ENCODE measurements at places on chromosomes 7 and 10.

- no peak for DNase-seq
Measured at GRCh38 chr10:98272656-98273055, 4.7 kb upstream of the LOXL4 start.

DNA sequence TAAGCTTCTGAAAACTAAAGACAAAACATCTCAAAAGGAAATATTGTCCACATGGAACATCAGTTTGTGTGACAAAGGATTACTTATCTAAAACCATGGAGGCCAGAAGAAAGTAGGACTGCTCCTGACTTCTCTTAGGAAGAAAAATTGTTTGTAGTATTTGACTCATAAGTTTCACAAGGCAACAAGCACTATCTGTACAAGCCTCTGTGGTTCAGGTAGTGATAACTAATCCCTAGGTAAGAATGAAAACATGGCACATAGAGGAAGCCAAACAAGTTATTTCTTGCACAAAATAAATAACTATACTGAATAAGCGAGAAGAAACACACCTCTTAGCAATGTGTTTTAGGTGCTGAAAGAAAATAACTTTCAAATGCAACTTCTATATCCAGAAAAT is 30.3 kb downstream of the TFPI2 start:
- no peak for DNase-seq

DNA sequence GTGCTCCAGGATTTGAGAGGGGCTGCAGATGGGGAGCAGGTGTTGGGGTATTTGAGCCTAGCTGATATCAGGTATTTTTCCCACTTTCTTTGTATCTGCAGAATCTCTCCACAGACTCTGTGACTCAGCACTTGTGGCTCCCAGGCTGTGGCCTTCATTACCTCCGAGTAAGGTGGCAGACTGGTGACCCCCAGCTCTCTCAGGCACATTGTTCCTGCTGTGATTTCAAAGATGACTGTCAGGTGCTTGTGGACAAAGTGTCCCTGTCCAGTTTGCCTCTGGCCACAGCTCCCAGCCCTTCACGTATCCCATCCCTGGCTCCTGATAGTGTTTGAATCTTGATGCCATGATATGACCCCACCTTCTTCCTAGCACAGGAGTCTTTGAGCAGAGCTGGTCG is 396.8 kb upstream of the PODXL start:
- DNase-seq = no peak

DNA sequence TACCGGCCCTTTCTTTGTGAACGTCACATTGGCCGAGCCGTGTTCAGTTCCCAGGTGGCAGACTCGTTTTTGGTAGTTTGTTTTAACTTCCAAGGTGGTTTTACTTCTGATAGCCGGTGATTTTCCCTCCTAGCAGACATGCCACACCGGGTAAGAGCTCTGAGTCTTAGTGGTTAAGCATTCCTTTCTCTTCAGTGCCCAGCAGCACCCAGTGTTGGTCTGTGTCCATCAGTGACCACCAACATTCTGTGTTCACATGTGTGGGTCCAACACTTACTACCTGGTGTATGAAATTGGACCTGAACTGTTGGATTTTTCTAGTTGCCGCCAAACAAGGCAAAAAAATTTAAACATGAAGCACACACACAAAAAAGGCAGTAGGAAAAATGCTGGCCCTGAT is 9.9 kb upstream of the CSGALNACT2 start:
- DNase-seq = no peak

GRCh38 chr10:109974504-109975191 is 33.1 kb upstream of the ADD3 start:
- no peak for DNase-seq

Data from stimulated activated CD4-positive, alpha-beta T cell treated with anti-CD3 and anti-CD28 coated beads, Interleukin-1b, Interleukin-23, amount 100 ng/mL, for 4 hours (primary cell).